ENCODE measurements at places on chromosomes 3 and 15.

DNA sequence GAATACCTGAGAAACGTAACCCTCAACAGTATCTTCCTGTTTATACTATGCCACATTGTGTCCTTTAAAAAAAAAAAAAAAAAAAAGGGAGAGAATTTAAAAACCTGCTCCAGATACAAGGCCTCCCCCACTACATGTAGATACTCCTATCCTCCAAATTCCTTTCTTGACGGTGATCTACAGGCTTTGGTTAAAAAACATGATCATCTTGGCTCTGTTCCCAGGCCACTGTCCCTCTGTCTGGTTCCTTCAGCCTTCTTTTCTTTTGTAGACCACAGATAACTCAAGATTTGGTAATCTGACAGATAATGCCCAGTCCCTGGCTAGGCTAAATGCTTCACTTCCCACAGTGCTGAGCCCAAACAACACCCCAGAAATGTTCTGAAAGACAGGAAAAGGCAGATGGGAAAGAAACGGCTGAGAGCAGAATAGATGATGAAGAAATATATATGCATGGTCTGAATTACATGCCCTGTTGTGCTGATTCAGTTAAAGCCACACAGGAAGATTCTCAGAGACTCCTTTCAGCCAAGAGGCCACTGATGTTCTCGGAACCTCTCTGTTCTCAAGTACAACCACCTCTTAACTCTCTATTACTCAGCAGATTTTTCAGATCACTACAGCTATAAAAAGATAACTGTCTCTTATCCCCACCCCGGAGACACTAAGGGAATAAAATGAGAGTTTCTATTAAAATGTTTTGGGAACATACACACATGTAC, 48.3 kb downstream of the NPTN start:
- DNase-seq, result no peak

- DNase-seq, result no peak
These were observed 25.7 kb downstream of the ZMAT3 start for GRCh38 chr3:179045719-179046402.

DNA sequence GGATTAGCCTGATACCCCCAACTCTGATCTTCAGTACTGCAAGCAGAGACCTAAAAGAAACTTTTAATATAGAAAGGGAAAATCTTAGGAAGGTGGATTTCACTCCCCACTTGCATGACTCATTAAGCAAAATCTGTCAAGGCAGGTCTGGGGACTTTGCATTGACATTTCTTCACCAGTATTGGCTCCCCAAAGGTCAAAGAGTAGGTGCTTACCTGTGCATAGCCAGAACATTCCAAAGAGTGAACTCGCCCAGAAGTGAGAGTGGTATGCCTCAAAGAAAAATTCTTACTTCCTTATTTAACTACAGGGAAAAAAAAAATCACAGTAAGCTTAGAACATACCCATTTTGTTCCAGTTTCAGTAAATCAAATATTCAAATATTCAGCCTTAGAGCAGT, 140.9 kb upstream of the TP63 start:
- no peak for DNase-seq

DNA sequence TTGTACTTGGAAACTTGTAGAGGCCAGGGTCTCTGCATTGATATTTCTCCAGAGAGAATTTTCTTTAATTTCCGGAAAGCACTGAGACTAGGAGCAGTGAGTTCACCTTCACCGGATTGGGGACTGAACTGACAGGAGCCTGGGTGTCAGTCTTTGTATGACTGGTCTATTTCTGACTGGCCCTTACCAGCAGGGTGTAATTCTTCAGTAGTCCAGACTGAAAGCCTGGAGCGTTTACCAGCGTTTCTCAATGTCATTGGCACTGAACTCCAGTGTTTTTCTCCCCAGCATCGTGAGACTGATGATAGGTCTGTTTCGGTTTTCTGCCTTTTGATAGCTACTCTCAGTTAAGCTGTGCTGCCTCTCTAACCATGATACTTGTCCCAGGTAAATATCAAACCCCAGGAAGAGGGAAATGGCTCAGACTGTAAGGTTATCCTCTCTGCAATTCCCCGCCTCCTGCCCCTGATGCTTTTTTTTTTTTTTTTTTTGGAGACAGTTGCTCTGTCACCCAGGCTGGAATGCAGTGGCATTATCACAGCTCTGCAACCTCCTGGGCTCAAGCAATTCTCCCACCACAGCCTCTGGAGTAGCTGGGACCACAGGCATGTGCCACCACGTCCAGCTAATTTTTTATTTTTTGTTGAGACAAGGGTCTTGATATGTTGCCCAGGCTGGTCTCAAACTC, 103.6 kb downstream of the CACNA2D3 start:
- no peak for DNase-seq

DNA sequence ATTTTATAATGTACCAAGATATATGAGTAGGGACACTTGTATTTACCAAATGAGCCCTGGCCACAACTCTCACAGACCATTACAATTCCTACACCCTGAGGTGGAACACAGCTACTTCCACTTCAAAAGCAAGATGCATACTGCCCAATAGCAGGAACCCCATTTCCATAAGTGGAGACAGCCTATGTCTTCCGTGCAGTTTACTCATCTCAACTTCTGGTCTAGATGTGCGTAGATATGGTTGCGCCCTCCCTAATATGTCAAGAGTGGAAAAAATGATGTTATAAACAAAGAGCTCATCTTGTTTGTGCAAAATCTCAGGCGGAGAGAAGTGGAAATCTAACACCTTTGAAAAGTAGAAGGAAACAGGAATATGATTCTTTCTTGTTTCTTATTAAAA, 44.6 kb downstream of the RAB27A start:
- no peak for DNase-seq

- DNase-seq, result no peak
These were observed 50.8 kb upstream of the RPL32 start for GRCh38 chr3:12891985-12892839.

Data from esophagus squamous epithelium (tissue), 5 donors.